ENCODE measurements at places on chromosomes 3 and 15.

DNA sequence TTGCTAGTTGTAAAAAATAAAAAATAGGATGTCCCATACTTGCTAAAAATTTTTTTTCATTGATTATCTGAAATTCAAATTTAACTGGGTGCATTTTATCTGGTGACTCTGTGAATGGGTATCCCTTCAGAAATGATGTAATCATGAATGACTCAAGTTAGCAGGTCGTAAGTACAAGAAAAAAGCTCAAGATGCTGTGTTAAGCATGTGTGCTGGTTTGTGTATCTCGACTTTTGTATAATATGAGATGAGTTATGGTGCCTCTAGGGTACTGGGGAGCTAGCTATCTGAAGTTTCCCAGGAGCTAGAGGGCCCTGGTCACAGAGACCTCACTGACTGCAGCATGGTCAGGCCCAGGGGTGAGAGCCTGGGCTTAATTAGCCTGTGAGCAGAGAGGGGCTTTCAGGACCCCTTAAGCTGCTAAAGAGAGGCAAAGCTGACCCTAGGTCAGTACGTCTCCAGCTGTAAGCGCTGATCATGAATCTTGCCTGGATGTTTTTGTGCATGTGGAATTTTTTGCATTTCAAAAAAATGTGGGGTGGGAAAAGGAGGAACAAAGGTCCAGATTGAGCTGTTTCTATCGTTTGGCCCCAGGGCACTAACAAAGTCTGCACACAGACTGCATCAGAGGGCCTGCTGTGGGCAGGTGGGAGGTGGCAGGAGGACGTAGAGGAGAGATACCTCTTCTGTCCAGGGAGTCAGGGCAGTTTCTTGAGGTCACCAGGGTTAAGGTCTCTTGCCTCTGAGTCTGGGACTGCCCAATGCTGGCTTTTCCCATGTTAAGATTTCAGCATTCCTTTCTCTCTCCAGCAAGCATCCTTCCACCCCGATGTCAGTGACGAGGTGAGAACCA, 233.2 kb upstream of the TPM1 start:
- no peak for DNase-seq

DNA sequence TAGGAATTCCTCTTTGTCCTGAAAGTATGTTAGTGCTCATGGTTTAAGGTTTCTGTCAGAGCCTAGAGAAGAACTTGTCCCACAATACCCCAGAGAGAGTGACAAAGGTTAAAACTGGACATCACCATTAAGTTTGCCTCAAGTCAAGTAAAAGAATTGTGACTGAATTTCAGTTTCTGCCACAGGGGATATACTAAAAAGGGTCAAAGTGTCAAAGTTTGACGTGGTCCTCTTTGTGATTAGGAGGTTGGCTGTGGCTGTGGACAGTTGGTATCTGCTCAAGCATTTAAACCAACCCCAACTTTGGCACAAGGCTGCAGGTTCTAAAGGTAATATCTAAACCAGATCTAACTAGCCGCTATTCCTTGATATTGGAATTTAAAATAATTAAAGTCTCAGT, 26.1 kb downstream of the FMN1 start:
- no peak for DNase-seq

- DNase-seq = no peak
These were observed 6.6 kb upstream of the KBTBD8 start for GRCh38 chr3:66991459-66991858.

DNA sequence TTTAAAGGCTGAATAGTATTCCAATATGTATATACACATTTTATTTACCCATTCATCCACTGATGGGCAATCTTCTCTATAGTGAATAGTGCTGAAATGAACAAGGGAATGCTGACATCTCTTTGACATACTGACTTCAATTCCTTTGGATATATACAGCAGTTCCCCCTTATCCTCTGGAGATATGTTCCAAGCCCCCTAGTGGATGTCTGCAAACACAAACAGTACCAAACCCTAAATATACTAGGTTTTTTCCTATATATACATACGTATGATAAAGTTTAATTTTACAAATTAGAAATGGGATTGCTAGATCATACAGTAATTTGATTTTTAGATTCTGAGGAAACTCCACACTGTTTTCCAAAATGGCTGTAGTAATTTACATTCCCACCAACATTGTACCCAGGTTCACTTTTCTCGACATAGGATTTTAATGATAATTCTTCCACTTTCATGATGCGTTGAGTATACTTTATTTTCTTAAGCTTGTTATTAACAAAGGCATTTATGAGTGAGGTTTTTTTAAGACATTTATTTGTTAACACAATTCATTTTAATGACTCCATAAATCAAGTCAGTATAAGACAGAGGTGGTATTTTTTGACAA, 38.2 kb downstream of the VPS13C start:
- DNase-seq = no peak

DNA sequence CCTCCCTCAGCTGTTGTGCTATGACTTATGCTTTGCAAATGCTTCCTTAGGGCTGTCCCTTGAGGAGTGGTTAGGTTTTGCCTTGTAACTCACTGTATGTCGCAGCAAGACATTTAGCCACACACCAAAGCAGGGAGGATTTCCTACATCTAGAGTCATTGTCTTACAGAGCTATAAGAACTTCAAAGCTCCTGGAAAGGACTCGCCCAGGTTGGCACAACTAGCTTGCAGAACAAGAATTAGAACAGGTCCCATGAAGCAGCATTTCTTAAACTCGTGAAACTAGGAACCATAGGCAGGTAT, 19.4 kb upstream of the ACAP2 start:
- no peak for DNase-seq

- DNase-seq = peak; percentile 76
These were observed 711 bp downstream of the XXYLT1 start for GRCh38 chr3:195270079-195270816.

DNA sequence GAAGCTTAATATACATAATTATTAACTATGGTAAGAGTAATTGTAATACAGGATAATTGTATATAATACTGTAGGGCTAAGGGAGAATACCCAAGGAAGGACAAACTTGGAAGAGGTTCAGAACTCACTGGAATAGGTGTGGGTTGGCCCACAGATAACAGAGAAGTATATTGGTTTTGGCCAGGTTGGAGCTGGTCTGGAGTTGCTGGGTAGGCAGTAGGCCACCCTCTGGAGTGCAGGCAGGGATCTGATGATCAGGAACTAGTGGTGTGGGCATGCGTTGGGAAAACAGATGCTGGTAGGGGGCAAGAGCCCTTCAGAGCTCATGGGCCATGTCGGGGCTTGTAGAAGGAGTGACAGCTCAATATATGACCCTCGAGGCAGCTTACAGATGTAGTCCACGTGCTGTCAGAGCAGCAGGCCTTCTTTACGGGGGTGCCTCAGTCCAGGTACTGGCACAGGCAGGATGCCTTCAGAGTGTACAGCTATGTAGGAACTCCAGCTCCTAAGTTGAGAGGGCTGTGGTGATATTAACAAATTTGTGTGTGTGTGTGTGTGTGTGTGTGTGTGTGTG, 12.4 kb downstream of the IREB2 start:
- DNase-seq = no peak

DNA sequence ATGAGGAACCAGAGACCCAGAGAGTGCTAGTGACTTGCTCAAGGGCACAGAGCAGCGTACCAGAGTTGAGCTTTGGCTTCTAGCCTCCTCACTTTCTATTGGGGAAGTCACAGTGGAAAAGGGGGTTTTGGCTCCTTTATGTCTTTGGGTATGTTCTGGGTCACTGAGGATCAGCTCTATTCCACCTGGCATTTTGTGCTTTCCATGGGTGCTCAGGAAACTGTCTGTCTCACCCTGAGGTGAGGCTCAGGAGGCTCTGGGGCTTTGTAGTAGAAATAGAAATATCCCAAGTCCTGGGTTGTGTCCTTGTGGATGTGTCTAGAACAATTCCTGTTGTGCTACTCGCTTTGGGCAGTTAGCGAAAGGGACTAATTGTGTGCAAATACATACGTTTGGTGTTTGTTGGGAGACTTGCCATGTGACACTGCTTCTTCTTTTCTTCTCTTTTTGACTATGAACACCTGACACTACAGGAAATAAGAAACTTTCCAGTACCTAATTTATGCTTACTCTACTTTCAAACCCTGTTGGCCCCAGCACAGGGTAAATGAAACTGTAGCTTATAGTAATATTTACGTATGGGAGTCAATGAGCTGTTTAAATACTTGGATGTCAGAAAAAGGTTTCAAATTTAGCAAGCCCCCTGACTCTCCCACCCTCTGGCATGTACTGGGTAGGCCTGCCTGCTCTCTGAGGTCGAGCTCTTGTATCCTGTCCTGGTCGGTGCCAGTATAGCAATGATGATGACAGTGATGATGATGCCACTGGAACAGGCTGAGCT, 35.6 kb downstream of the SMAD3 start:
- no peak for DNase-seq

- no peak for DNase-seq
These were observed 60.5 kb downstream of the SPTSSB start for GRCh38 chr3:161310649-161311423.

- DNase-seq = no peak
These were observed 89.2 kb downstream of the ECT2 start for GRCh38 chr3:172839679-172840078.

GRCh38 chr3:66048051-66048395, 9.3 kb upstream of the MAGI1 start:
- no peak for DNase-seq

DNA sequence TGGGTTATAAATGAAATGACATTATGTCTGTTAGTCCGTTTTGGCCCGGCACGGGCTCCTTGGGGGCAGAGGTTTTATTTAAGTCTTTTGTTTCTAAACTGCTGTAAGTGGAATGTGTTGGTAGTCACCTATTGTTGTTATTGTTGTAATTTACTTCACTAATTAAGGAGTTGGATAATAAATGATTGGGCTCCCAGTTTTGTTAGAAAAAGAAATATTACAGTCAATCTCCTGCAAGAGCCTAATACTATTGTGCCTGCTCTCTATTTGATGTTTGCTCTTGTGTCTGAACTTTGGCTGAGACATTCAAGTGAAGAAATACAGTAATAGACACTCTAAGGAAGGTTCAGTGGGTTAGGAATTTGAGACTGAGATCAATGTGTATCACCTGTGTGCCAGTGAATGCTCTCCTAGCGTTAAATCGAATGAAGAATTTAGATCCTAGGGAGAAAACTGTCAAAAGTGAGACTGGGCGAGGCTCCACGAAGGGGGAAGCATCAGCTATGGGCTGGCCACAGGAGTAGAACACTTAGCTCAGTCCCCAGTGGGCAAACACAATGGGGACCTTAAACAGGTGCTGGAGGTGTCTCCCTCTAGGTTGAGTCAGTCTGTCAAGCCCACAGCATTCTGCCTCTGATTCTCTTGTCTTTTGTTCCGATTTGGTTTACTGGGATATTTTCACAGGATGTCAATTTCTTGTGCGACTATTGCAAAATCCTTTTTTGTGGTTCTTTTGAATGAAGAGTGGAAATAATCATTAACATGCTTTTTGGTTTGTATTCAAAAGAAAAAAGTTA, 1.2 kb downstream of the ROBO2 start:
- DNase-seq = no peak

DNA sequence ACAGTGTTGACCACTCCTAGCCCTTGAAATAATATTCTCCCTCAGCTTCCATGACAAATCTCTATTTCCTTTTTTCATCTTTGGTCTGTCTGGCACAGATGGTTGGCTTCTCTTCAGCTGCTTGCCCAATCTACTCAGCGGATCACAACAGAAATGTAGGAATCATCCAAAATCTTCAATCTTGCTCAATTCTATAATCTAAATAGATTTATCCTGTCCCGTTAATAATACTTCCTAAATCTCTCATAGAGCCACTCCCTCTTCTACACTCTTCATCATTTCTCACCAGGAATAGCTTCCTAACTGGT, 3.8 kb downstream of the PEAK1 start:
- DNase-seq = no peak

- no peak for DNase-seq
These were observed 42.9 kb upstream of the MITF start for GRCh38 chr3:69696367-69696766.

GRCh38 chr15:82044373-82045178, 1.2 kb downstream of the MEX3B start:
- peak; percentile 82 for DNase-seq

DNA sequence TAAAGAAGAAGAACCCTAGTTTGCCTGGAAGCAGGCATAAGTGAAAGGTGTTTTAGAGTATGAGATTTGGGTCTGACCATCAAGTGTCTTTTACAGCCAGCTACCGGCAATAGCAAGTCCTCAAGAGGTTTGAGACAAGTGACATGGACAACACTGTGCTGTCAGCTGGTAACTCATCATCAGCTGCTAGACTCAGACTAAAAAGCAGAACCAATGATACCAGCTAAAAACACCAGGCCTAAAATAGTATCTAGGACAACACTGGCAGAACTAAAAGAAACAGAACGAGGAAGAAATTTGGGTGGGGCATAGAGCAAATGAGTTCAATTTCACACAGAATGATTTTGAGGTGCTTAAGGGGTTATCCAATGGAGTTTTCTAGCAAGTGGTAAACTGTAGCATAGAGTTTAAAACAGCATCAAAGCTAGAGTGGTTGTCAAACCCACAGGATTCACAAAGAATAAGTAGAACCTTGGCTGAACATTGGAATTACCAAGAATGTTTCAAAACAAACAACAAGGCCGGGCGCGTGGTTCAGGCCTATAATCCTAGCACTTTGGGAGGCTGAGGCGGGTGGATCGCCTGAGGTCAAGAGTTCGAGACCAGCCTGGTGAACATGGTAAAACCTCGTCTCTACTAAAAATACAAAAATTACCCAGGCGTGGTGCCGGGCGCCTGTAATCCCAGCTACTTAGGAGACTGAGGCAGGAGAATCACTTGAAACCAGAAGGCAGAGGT, 3.9 kb downstream of the CIAO2A start:
- no peak for DNase-seq

- DNase-seq = no peak
These were observed 3.7 kb downstream of the SSR3 start for GRCh38 chr3:156551261-156551660.

DNA sequence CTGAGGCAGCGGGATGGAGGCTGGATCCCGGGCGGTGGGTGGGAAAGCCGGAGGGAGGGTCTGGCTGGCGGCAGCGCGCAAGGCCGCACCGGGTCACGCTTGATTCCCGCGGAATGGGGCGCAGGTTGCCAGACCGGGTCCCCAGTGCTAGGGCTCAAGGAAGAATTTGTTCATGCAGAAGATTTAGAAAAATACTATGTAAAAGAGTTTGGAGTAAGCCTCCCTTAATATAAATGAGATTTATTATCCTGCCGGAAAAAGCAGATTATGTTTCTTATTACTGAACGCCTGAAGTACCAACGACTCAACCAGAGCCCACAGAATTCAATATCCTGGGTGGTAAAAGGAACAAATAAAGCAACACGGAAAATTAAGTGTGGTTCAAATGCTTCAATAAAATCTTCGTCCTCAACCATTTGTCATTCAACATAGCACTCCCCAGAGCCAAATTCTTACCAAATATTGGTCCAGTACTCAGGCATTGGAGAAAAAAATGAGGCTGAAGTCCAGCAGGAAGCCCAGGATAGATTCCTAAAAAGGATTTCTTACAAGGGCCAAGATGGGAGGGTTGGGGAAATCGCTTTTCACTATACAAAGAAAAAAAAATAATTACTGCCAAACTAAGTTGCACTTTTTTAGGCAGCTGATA, 1.2 kb upstream of the ZBTB20 start:
- no peak for DNase-seq

GRCh38 chr3:22959593-22959992, 243.5 kb upstream of the UBE2E2 start:
- no peak for DNase-seq

Data from ecto neural progenitor cell (in vitro differentiated cells).